ENCODE measurements at places on chromosomes 13 and 19. TPM values are rescaled to one million over a fixed set of nuclear protein-coding genes. Genes with fewer than 3 reads are reported as not detected.

The SHKBP1 gene
- total RNA-seq: 33.5 TPM

The NOTCH3 gene
- total RNA-seq: 1.1 TPM

The C2CD4C gene
- 0.20 TPM for total RNA-seq

The PLEKHG2 gene
- 10.7 TPM for total RNA-seq

The ZNF790 gene
- total RNA-seq: 6.7 TPM

The ARHGEF1 gene
- total RNA-seq: 46.3 TPM

Data from pulmonary artery endothelial cell (primary cell).